ENCODE measurements at places on chromosomes 4 and X.

DNA sequence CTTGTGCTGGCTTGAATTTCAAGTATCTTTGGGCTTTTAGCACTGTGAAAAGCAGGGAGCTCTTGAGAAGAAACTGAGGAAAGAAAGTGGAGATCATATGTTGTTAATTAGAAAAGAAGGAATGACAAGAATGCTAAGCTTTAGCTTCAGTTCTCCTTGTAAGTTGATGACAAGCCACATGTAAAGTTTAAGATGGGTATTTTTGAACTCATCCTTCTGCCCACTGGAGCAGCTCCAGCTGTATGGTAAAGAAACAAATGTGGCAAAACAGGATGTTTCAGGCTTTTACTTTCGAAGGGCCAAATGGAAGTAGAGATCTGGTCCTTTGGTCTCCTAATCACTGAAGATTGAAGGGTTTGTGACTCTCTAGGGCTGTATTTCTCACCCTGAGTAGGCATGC lies 137.8 kb downstream of the GUCY2F start:
- no peaks in the 10 kb centered on the region for H3K4me1 ChIP-seq
- H3K4me3 ChIP-seq = no peak overlapping the region
- no peaks in the 10 kb centered on the region for H3K36me3 ChIP-seq
- no peak for DNase-seq
- H3K27ac ChIP-seq = no peak overlapping the region

- H3K27me3 ChIP-seq = no peaks in the 10 kb centered on the region
- no peak overlapping the region for H3K27ac ChIP-seq
- no peaks in the 10 kb centered on the region for H3K4me1 ChIP-seq
- no peak overlapping the region for H3K4me3 ChIP-seq
Measured at GRCh38 chrX:112714357-112714918, 34.7 kb upstream of the LHFPL1 start.

GRCh38 chrX:46204721-46205422 lies 340.3 kb downstream of the ZNF674 start:
- H3K27ac ChIP-seq = no peak overlapping the region
- no peaks in the 10 kb centered on the region for H3K27me3 ChIP-seq
- H3K36me3 ChIP-seq = no peaks in the 10 kb centered on the region
- DNase-seq = no peak

DNA sequence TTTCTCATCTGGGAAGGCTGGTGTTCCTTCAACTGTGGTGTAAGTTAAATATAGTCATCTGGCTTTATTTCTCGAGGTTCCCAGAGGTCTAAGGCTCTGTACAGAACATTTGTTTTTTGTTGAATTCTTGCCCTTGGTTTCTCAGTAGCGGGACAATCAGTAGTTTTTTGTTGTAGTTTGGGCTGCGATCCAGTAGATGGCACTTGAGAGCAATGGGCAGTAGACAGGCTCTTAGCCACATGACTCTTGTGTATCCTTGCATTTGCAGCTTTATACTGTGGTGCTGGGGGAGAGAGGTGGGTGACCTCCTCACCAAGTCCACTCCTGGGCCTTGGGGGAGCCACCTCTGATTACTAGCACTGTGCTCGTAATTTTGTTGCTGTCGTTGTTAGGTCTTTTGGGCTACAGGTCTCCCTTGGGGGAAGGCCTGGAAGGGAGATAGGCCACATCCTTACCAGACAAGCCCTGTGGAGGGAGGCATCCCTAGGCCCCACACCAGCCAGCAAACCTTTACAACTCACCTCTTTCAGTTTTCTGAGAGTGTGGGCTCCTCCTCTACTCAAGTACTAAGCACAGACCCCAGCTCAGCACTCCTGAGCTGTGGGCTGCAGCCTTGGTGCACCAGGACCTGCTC lies 8.1 kb downstream of the ETDB start:
- H3K36me3 ChIP-seq = no peaks in the 10 kb centered on the region
- H3K27me3 ChIP-seq = no peaks in the 10 kb centered on the region
- H3K4me3 ChIP-seq = no peak overlapping the region

GRCh38 chr4:12409507-12410190 lies 981.0 kb upstream of the HS3ST1 start:
- H3K27ac ChIP-seq = no peak overlapping the region
- no peaks in the 10 kb centered on the region for H3K36me3 ChIP-seq
- no peak for DNase-seq
- H3K4me3 ChIP-seq = no peak overlapping the region
- H3K4me1 ChIP-seq = no peaks in the 10 kb centered on the region

- H3K27me3 ChIP-seq = no peaks in the 10 kb centered on the region
- no peaks in the 10 kb centered on the region for H3K4me1 ChIP-seq
- H3K4me3 ChIP-seq = no peak overlapping the region
- no peaks in the 10 kb centered on the region for H3K36me3 ChIP-seq
- H3K27ac ChIP-seq = no peak overlapping the region
Measured at GRCh38 chr4:53059871-53060270, 197.8 kb downstream of the RASL11B start.

DNA sequence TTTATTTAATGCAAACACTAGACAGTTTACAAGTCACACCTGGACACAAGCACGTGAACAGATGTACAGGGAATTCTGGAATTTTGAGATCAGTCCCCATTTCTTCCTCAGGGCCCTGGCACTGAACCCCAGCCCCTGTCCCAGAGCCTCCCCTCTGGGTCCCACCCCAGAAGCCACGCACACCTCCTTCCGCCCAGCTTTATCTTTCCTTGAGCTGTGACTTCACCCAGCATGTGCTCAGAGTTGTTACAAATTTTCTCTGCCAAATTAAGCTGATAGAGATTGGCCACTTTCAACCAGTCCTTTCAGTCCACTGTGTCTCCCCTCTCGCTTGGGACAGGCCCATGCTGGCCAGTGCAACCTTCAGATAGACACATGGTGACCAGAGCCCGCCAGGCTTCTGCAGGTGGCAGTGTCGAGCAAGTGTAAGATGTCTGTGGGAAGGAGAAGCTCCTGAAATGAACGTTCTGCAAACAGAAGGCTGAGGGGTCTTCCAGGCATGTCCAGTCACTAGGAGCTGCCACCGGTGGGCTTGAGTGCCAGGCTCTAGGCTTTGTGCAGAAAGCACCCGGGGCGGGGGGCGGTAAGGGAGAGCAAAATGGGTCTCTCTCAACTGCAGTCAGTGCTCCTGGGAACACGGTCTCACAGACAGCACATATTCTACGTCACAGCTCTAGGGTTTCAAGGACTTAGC lies 73.3 kb downstream of the MTMR1 start:
- no peaks in the 10 kb centered on the region for H3K27me3 ChIP-seq
- H3K4me1 ChIP-seq = no peaks in the 10 kb centered on the region
- H3K4me3 ChIP-seq = no peak overlapping the region
- H3K36me3 ChIP-seq = peaks cover 16% of the 10 kb centered on the region
- DNase-seq = no peak

GRCh38 chrX:123487236-123487635 lies 245.6 kb downstream of the THOC2 start:
- H3K4me3 ChIP-seq = no peak overlapping the region
- no peaks in the 10 kb centered on the region for H3K27me3 ChIP-seq
- H3K27ac ChIP-seq = no peak overlapping the region
- no peaks in the 10 kb centered on the region for H3K4me1 ChIP-seq
- no peaks in the 10 kb centered on the region for H3K36me3 ChIP-seq
- no peak for DNase-seq
